Activated CD8-positive, alpha-beta memory T cell treated with anti-CD3 and anti-CD28 coated beads for 4 hours (primary cell): ENCODE measurements at places on chromosomes 2 and 18.
A peak's percentile ranks its signal among the peaks of the same experiment; 100 is the strongest.

- DNase-seq: no peak
These were observed 225.7 kb downstream of the MTX2 start for GRCh38 chr2:176494949-176495353.

DNA sequence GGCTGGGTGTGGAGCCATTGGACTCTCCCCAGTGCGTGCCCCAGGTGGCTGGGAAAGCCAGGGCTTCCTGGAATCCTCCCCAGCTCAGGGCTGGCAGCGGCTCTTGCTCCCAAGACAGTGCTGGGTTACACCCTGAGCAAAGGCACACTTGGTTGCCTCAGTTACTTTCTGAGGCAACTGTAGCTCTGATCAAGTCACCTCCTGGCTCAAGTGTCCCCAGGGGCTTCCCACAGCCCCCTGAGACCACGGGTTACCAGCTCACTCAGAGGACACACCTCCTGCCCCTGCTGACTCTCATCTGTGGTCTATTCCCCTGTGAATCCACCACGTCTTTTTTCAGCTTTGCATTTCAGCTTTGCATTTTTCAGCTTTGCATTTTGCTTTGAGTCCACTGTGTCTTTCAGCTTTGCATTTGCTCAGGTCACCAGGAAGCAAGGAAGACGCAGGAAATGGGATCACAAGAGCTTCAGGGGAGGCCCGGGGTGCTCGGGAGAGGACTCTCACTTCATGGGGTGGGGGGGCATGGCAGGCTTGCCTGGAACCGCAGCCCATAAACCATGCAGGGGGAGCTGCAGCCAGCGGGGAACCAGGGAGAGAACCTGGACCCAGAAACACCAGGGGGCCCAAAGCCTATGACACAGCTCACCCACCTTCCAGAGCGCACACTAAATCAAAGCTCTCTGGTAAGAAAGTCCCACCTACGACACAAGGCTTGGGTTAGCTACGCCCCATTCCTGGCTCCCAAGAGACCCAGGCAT is 138.0 kb upstream of the ASB18 start:
- DNase-seq: no peak

- no peak for DNase-seq
These were observed 763.0 kb upstream of the ACVR2A start for GRCh38 chr2:147081831-147082230.

GRCh38 chr18:12336887-12337286 is 28.8 kb downstream of the TUBB6 start:
- no peak for DNase-seq

DNA sequence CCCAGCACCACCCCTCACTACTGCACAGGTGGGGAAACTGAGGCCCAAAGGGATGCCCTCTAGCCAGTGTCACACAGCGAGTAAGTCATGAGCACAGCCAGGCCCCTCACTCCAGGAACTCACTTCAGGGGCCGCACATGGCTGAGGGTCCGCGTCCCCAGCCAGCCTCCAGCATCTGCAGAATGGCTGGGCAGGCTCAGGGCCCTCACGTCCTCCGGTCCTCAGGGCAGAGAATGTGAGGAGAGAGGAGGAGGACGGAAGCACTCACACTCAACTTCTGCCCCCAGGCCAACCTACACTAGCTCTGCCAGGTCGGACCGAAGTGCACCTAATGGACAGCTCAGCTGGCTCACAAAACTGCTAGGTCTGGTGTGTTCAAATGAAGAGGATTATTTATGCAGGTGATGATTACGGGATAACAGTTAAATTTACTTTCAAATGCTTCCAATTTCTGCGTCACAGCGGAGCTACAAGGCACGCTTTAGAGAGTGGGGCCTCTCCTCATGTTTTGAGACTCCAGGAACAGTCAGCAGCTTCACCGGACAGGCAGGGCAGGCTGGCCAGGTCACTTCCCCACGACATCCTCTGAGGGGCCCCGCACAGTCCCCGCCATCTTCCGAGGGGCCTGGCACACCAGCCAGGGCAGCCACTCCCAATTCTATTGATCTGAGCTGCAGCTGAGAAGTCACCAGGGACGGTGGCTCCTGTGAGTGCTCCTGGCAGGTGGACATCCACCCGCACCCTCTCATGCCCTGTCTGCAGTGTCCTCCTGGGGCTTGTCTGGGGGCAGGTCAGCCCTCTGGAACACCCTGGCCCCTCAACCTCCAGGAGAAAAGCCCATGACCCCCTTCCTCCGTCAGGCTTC is 26.5 kb downstream of the KIF1A start:
- no peak for DNase-seq

DNA sequence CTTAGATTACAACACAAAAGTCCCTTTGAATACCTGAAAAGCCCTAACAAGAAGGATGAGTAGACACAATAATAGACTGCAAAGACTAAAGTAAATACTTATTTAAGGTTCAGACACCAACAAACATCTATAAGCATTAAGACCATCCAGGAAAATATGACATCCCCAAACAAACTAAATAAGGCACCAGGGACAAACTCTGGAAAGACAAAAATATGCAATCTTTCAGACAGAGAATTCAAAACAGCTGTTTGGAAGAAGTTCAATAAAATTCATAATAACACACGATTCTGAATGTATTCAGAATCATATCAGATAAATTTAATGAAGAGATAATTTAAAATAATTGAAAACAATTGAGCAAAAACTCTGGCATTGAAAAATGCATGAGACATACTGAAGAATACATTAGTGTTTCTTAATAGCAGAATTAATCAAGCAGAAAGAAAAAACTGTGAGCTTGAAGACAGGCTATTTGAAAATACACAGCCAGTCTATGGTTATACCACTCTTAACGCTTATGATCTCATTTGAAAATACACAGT is 1388.8 kb downstream of the DSC3 start:
- no peak for DNase-seq

DNA sequence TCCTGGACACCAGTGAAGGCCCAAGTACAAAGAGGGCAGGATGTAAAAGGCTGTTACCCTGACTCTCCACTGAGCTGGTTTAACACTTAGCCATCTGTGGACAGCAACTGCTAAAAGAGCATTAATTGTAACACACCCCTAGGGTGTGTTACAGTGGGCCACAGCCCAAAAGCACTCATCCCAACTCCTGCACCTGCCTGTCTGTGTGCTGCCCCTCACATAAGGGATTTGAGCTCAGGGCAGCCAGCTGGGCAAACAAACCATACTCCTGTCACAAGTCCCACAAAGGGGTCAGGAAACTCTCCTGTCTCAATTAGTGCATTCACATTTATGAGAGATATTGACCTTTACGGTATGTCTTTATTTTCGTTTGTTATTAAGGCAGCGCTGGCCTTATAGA is 833.1 kb upstream of the NXPH2 start:
- DNase-seq: no peak

DNA sequence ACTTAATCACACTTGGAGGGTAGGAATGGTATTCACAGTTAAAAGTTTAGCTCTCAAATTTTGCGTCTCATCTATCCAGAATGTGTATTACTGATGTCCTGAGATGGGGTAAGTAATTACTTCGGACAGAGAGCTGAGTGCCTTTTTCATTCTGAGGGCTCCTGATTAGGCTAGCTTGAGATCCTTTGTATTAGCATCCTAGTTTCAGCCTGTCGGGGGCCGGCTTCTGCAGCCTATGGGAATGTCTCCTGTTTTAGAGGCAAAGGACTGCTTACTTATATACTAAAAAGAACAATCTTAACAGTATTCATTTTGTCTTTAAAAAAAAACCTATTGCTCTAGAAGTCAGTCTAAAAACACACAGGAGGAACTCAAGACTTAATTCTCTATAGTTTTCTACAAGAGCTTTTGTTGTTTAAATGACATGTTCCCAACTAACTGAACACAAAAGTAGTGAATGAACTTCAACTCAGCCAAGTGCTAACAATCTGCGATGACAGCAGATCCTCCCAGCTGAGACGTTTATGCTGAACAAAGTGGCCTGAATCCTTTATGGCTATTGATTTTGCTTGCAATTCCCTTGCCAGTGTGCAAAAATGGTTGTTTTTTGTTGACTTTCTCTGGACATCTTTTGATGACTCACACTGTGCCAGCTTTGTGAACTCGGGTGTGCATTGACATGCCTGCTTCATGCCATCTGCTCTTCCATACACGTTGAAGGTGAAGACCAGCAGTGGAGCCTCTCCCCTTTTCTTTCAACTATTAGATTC is 118.7 kb downstream of the LYPD6B start:
- no peak for DNase-seq

- DNase-seq: no peak
These were observed 174.8 kb upstream of the EPAS1 start for GRCh38 chr2:46122318-46122976.

DNA sequence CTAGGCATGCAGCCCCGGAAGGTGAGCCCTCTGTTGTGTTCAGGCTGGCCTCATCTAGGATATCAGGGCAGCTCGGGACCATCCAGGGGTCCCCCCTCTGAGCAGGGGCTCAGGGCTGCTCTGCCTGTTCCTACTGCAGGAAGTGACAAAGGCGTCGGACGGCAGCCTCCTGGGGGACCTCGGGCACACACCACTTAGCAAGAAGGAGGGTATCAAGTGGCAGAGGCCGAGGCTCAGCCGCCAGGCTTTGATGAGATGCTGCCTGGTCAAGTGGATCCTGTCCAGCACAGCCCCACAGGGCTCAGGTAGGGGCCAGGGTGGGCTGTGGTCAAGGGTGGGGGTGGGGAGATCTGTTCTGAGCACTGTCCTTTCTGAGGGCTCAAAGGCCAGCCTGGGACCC is 13.1 kb downstream of the KCNIP3 start:
- DNase-seq: no peak

DNA sequence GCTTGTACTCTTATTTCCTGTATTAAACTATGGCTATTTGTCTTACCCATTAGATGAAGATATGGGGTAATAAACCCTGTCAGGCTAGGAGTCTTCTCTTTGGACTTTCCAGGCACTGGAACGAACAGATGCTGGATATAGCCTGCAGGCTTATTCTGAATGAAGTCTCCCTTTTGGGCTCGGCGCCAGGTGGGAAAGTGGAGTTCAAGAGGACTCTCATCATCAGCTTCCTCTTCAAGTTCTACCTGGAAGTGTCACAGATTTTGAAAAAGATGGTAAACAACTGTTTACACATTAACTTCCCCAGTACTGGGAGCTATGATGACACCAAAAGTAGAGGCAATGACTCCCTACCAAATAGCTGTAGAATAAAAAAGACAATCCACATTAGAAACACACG is 27.9 kb downstream of the AOX1 start:
- DNase-seq: no peak

DNA sequence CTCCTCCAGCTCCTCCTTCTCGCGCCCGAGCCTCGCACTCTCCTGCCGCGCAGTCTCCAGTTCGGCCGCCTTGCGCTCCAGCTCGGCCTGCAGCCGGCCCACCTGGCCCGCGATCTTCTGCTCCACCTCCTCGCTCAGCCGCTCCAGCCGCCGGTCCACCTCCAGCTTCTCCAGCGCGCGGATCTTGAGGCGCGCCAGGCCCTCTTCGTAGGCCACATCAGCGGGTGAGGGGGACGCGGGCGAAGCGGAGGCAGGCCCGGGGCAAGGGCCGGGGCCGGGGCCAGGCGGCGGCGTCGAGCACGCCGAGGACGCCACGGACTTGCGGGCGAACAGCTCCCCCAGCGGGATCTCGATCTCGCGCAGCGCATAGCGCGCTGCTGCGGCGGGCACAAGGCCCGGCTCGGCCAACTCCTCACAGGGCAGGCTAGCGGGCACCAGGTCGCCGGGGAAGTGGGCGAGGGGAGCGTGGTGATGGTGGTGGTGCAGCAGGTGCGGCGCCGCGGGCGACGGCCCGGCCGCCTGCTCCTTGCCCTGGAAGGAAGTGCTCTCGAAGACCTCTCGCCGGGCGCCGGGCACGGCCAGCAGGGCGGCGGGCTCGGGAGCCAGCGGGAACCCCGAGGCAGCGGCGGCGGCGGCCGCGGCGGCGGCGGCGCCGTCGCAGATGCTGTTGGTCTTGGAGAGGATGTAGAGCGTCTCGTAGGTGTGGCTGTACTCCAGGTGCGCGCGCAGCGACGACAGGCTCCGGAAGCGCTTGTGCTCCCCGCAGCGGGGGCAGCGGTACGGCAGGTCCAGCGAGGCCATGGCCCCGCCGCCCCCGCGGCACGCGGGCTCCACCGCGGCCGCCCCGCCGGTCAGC is 15.2 kb downstream of the FBXO41 start:
- peak; percentile 52 for DNase-seq

DNA sequence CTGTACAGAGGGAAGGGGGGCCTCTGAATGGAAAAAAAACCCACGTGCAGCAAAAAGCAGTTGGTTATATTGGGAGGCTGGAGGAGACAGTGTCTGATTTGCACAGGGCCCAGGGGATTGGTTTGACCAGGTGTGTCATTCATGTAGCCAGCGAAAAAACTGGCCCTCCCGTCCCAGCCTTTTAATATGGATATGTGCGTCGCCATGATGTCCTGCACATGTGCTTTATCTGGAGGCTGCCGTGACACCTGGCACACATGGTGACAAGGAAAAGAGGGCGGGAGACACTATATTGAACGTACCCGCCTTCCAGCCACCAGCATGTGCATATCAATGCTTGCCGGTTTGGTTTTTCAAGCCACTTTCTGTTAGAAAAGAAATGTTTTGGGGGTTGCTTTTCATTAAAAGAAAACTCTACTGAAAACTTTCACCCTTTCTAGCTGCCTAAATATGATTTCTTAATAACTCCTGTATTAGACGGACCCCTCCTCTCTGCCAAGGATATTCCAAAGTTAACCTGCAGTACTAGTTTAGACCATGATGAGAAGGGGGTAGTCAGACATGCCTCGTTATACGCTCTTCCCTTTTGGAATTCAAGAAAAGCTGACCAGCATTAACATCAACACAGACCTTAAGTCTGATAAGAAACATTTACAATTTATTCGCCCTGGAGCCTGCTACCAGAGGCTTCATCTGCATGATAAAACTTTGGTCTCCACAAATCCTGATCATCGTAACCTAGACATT is 16.2 kb downstream of the SLC25A52 start:
- DNase-seq: no peak

GRCh38 chr2:229153951-229154350 is 117.1 kb downstream of the PID1 start:
- DNase-seq: no peak

DNA sequence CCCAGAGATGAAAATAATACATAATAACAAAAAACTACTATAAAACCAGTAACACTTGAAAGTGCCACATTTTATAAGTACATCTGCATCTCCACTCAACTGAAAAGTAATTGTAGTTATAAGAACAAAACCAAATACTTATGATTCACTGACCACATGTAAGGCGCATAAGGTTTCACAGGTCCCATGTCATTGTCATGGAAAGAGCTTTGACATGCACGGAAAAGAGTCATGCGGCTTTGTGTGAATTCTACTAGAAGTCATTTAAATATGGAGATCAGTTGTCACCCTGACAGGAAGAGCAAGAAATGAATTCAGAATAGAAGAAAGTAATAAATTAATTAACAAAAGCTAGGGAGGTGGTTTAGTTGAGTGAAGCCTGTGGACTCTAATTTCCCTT is 459.1 kb downstream of the CDH2 start:
- DNase-seq: no peak

DNA sequence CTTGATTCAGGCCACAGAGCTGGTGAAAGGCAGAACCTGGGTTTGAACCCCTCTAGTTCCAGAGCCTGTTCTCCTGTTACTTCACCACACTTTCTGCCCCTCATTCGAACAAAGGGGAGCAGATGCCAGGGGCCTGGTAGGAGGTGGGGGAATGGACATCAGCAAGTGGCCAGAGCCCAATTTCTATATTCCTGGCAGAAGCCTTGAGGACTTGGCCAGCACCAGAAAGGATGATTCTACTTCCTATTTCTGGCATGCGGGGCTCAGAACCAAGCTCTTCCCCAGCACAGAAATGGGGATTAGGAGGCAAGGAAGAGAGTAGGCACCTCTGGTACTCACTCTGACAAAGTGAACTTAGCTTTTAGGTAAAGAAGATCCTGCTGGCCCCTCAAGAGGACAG is 49.3 kb downstream of the ADD2 start:
- DNase-seq: no peak
